ENCODE measurements at places on chromosomes 3 and 15.

DNA sequence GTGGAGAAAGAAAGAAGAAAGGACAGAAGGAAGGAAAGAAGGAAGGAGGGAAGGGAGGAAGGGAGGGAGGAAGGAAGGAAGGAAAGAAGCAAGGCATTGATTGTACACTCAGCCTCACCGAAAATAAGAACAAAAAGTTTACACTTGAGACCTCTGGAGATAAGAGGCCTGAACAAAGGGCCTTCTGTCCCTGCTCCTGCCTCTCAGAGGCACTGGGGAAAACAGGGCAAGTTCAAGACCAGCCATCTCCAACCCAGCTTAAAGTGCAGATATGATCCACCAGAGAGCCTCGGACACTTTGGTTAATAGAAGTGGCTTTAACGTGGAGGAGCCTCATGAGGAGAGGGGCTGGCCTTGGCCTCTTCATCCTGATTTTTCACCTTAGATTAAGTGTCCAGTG, 582.9 kb upstream of the PPP2R3A start:
- DNase-seq = no peak

DNA sequence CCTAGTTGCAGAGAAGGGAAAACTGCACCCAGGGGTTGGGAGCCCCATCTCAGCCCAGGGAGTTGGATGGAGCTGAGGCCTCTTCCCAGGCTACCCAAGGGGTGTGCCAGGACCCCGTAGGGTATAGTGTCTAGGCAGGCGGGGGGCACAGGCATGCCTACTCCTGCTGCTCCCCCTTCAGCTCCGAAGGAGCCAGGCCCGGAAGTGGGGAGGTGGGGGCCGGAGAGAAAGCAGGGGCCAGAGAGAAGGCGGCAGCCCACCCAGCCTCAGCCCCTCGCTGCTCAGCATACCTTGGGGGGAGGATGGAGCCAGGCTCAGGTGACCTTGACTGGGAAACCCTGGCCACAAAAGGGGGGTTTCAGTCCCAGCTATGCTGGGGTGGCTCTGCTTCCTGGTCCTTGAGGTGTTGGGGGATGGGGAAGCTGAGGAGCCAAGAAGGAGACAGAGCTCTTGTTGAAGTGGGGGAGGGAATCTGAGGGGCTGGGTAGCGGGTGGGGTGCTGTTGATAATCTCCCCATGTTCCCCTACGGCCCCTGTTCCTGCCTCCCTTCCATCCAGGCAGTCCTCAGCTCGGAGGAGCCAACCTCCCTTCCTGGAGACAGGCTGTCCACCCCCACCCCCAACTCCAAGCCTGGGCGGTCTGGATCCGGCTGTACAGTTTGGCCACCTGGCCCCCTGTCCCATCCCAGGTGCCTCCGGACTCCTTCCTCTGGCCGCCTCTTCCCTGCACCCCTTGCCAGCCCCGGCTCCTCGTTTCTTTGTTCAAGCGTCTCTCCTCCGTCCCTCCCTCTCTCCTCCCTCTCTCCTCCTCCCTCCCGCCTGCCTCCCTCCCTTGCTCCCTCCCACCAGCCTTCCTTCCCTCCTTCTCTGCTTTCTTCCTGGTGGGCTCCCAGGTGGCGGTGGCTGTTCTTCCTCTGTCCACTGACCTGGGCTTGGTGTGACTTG, 1.7 kb downstream of the SEMA3F start:
- DNase-seq = no peak

DNA sequence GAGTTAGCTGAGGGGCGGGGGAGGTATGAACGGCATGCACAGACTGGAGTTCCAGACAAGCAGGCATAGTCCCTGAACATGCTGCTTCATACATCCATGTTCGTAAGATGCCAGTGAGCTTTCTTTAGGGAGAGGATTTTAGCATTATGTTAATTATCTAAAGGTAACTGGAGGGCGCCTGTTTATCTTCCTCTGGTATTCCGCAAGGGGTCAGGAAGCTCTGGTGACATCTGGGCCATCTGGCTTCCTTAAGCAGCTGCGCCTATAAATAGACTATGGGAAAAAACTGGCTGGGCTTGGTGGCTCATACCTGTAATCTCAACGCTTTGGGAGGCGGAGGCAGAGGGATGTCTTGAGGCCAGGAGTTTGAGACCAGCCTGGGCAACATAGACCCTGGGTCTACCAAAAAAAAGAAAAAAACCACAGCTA, 1.5 kb upstream of the FBXO22 start:
- no peak for DNase-seq

- DNase-seq = no peak
Measured at GRCh38 chr15:65991721-65992483, 122.6 kb downstream of the RAB11A start.

DNA sequence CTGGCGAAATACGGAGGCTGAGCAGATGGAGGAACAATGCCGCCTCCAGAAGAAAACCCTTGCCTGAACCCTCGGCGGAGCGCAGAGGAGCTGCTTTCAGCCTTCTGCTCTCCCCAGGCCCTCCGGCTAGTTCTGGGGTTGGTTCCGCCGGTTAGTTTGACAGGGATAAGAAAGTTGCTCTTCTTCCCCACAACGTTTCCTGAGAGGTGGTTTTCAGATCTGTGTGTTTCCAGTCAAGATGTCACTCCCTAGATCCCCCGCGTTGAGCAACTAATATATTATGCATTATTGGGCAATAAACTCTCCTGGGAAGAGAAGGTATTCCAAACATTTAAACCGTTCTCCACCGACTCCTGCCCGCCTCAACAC, 551 bp downstream of the NLGN1 start:
- DNase-seq = no peak

- no peak for DNase-seq
Measured at GRCh38 chr3:57961828-57962447, 46.3 kb upstream of the FLNB start.

GRCh38 chr3:143896486-143896885, 48.2 kb upstream of the SLC9A9 start:
- no peak for DNase-seq

DNA sequence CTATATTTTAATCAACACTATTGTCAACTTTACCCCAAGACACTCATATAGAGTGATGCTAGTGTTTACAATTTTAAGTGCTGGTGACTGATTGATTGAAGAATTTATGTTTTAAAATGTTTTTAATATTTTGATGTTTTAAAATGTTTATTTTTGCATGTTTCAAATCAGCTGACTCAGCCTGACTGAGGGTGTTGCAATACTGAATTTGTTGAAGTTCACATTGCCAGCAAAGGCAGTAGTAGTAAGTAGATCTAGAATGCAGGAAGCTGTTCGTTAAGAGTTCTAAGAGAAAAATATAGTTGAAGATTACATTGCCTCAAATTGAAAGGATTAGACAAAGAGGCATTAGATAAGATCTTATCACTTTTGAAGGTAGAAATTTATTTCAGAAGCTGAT, 977.6 kb downstream of the IGSF11 start:
- DNase-seq = no peak

Data from CD4-positive, alpha-beta T cell treated with Interleukin-1 beta for 1 hour (primary cell).